H1 (cell line): ENCODE measurements at places on chromosomes 7 and 10. TPM values are rescaled to one million over a fixed set of nuclear protein-coding genes. Genes with fewer than 3 reads are reported as not detected.

DNA sequence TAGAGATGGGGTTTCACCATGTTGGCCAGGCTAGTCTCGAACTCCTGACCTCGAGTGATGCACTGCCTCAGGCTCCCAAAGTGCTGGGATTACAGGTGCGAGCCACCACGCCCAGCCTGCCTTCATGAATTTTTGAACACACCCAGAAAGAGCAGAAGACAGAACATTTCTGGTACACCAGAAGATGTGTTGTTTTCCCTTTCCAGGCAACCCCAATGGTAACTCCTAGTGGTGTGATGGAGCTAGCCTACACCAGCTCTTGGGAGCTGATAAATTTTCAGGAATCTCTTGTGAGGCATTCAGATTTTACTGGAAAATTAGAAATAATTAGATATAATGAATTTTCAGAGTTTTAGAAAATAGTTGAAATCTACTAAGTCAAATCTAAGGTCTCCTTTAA is 904 bp upstream of the CCDC7 start:
- no peak for DNase-seq

GRCh38 chr10:55174419-55174818 is 373.4 kb upstream of the PCDH15 start:
- DNase-seq = no peak

GRCh38 chr10:79324032-79324695 is 23.1 kb upstream of the PPIF start:
- DNase-seq = no peak

DNA sequence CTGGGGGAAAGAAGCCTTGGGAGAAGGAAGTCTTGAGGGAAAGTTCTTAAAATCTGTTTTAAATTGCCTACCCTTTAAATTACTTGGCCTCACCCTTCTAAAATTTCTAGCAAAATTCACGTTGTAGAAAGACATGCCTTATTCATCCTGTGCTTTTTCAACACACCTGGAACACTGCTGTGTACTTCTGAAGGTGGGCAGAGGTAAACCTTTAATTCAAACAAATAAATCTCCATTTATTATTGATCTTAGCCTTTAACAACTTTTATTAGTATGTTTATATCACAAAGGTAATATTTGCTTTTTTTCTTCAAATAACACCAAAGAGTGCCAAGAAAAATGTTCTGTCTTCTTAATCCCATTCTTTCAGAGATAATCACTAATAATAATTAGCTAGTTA is 30.7 kb downstream of the DNAJB9 start:
- no peak for DNase-seq

GRCh38 chr10:11874568-11875493 is 51.7 kb downstream of the PROSER2 start:
- no peak for DNase-seq

DNA sequence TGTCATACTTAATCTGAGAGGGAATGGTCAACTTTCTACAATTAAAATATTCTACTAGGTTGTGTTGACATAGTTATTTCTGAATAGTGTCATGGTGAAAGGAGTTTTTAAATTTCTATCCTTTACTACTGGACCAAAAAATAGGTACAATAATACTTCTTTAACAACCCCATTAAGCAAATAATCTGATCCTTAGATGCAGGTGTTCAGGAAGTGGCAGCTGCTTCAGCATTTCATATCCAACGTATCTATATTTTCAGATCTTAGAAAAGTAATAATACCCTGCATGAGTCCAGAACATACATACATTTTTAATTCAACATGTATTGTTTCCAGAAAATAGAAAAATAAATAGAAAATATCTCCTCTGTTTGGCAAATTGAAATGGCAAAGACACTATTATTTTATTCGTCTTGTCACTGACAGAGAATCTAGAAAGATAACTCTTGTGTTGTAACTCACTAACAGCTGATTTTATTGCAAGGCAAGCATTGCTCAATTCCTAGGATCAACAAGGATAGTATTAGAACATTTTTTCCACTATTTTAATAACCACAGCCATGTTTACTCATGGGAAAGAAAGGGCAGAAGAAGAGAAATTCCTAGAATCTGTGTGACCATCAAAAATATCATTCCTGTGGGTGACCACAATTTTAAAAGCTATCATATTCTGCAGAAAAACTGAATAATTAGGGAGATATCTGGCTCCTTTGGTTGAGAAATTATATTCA is 159.3 kb upstream of the CNTNAP2 start:
- no peak for DNase-seq

GRCh38 chr7:137402536-137403352 is 59.2 kb upstream of the PTN start:
- peak; percentile 50 for DNase-seq

GRCh38 chr7:121343302-121343701 is 14.5 kb downstream of the WNT16 start:
- DNase-seq = no peak

DNA sequence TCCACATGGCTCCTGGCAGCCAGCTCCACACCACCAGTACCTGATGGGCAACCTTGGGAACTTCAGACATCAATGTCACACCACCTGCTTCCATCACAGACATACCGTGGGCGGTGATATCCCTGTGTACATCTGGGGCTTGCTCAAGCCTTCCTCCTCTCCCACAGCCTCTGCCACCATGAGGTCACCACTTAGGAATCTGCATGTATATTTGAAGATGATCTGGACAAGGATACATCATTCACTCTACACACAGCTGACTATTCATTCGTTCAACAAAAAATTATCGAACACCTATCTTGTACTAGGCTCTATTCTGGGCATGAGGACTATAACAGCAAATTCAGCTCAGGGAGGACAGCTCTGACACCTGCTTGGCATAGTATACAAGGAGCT is 6.8 kb downstream of the DLG5 start:
- DNase-seq = no peak

DNA sequence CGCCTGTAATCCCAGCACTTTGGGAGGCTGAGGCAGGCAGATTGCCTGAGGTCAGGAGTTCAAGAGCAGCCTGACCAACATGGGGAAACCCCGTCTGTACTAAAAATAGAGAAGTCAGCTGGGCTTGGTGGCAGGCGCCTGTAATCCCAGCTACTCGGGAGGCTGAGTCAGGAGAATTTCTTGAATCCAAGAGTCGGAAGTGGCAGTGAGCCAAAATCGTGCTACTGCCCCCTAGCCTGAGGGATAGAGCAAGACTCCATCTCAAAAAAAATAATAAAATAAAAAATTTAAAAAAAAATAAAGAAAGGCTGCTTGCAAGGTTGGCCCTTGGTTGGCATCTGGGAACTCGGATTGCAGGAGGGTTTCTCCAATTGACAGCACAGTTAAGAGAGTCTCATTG is 221.6 kb downstream of the DGKI start:
- DNase-seq = no peak

DNA sequence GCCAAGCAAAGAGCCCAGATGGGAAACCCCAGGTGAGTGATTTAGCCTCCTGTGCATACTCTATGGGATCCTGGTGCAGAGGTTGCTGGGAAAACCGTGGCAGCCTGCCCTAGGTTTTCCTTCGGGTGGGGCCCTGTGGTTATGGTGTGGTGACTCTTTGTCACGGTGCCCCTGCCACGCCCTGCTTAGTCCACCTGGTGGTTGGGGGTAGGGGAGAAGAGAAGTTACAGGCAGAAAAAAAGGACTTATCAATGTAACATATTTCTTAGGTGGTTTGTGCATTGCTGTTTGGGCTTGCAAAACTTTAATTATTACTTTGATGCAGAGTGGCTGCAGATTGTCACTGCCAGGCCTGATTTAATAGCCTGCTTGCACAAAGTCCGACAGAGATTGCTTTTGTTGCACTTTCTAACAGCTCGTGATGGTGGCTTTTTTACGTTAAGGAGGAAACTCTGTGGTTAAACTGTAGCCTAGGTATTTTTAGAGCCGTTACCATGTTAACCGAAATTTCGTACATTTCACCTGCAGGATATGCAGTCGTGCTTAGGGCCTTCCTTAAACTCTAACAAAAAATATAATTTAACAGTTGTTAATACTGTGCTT is 197.4 kb downstream of the RNLS start:
- no peak for DNase-seq

DNA sequence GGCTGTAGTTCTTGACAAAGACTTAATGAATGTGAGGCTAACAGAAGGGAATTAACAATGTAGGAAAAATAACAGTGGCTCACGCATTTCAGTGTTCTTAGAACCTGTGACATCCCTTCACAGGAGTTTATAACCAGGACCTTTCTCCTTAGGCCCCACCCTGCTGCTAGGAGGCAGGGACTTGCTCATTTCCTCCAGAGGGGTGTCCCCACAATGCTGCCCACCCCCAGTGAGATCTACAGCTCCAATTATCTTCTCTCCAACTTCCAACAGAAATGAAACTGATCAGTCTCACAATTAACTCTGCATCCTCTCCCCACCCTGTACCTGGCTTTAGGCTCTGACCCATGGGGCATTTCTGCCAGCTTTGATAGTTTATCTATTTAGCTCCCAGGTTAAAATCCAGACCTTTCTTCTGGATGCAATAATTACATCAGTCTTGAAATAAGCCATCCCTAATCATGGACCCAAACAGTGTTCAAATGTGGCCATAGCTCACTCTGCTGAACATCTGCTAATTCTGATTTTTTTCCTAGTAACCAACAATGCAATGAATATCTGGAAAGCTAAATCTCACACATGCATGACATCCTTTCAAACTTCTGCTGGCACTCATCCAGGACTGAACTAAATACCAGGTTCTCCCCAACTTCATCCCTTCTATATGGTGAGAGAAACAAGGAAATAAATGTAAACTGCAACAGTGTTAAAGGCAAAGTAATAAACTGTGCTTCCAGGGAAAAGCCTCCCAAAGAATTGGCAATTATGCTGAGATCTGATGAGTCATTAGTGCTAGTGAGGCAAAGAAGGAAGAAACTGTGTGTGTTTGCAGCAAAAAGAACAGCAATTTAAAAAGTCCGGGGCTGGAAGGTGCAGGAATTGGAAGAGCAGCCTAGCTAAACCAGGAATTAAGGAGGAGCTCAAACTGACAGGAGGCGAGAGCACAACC is 64.6 kb downstream of the HERPUD2 start:
- DNase-seq = no peak

DNA sequence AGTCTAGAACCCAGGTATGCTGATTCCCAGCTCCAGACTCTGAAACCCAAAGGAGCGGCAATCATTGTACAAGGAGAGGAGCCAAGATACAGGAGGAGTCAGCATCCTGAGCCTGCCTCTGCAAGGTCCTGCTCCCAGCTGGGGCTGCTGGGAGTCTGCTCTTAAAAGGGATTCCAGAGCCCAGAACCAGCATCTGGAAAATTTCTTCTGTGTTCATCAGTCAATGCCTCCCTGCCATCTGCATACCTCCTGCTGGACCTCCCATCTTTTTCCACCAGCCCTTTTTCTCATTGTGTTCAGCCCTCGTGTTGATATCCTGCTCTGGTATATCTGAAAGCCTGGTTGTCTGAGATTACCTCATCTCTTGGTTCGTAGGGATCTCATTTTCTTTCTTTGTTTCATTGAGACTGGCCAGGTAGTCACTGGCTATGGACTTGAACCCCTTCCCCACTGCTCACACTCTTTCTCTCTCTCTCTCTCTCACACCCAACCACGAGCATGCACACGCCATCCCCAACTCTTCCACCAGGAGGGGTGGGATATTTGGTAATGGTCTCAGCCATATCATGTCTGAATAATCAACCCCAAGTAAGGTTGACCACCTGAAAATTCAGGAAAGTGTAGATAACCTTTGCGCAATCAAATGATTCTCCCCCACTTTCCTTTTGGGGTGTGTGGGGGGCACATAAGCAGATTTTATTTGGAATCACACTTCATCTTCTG is 608.8 kb downstream of the LRMDA start:
- no peak for DNase-seq

DNA sequence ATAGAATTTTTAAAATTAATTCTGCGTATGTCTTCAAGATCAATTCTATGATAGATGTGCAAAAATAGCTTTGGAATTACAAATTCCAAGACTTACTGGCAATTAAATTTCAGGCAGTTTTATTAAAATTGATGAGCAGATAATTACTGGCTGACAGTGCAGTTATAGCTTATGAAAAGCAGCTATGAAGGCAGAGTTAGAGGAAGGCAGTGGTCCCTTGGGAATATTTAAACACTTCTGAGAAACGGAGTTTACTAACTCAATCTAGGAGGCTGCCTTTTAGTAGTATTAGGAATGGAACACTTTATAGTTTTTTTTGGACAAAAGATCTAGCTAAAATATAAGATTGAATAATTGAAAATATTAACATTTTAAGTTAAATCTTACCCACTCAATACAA is 70.8 kb downstream of the CFTR start:
- DNase-seq = no peak

CLRN3 gene
- total RNA-seq = not detected in 2 replicates

ZCCHC24 gene
- 6.2 and 6.9 TPM in 2 replicates for total RNA-seq

C7orf57 gene
- 0.27 and 0.56 TPM in 2 replicates for total RNA-seq

NPFFR1 gene
- 0.06 TPM in 1 of 2 replicates, not detected in the other for total RNA-seq

COX19 gene
- 7.9 and 9.0 TPM in 2 replicates for total RNA-seq

NSUN6 gene
- total RNA-seq = 12.9 and 14.4 TPM in 2 replicates

GIMAP4 gene
- 0.22 TPM in 1 of 2 replicates, not detected in the other for total RNA-seq
